ENCODE measurements at places on chromosomes 4 and X.

DNA sequence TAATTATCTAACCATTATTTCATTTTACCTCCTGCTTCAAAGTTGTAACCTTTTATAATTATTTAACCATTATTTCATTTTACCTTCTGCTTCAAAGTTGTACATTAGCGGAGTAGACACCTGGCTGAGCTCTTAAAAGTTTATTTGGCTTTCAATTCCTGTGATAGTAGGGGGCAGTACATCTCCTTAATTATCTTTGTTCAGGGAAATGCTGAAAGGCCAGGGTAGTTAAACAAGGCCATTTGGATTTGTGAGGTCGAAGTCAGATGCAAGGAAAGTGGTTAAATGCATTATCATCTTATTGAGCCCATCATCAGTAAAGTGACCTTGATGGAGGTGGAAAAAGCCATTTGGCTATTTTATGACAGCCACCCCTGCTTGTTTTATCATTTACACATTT, 210.6 kb downstream of the TENM3 start:
- no peak for DNase-seq

- DNase-seq = no peak
These were observed 7.3 kb downstream of the PGK1 start for GRCh38 chrX:78111140-78111931.

DNA sequence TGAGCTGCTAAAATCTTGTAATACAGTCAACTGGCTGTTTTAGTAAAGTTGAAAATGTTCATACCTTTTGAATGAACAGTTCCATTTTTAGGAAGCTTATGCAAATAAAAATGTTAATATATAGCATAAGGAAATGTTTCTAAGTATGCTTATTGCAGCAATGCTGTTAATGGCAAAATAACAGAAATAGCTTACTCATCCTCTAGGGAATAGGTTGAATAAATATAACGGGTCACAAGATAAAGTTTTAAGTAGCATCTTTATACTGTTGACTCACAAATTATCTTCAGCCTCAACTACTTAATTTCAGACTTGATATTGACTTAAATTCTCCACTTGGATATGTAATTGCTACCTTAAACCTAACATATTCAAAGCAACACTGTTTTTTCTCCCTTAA, 27.7 kb downstream of the HERC3 start:
- no peak for DNase-seq

DNA sequence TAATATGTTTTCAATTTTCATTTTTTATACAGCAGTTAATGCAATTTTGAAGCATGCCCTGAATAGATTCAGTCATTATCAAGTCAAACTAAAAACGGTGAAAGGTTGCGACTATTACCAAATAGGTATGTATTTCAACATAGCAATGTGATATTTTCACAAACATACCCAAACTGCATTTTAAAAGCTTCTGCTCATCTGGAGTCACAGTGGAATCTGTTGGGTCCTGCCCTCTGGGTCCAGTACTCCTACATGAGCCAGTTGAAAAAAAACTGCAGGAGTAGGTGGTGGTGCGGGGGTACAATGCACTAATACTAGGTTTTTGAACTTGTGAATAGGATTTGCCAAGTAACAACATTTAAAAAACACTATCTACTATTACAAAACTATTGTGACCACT, 938 bp downstream of the GPR34 start:
- DNase-seq = no peak

GRCh38 chrX:19602866-19603622, 87.7 kb upstream of the MAP3K15 start:
- no peak for DNase-seq

DNA sequence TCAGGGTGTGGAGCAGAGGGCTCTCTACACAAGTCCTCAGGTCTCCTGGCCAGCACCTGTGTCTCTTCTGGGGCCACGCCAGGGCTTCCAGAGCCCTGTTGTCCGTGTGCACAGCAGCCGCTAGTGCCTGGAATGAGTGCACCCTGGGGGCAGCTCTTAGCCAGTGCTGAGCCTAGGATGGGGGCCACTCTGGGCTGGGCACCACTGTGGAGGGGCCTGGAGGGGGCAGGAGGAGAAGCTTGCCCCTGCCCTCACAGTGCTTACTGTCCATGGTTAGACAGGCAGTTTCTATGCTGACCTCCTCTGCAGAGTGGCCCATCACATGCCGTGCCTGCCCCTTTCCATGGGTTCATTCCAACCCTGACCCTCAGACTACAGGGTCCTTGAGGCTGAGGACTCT, 42.7 kb upstream of the GRPEL1 start:
- no peak for DNase-seq

GRCh38 chr4:146469022-146469421, 52.7 kb downstream of the SLC10A7 start:
- no peak for DNase-seq

DNA sequence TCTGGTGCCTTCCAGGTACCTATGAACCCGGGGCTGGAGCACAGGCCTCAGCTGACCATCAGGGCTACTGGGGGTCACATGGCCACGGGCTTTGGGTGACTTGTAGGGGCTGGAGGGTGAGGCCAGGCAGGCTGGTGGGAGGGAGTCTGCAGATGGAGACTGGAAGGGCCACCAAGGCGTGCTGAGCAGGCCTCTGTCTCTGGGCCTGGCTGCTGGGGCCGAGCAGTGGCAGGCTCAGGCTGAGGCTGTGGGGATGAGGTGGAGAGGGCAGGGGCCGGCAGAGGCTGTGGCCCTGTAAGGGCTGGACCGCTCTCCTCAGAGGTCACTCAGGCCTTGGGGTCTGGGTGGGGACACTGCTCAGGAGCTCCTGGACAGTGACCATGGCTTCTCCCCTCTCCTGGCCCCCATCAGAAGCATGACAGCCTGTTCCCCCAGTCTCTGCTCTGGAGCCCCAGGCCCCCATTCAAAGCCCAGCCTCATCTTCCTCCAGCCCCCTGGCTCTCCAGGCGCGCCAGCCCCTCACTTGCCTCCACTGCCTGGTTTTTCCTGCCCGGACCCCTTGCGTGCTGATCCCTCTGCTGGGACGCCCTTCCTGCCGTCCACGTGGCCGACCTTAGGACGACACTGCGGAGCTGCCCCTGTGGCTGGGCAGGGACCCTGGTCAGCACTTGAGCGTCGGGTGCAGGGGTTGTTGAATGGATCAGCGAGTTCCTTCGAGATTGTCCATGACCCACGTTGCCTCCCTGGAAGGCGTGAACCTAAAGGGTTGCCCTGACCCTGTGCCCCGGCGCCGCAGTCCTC, 11.1 kb upstream of the NAT8L start:
- DNase-seq = no peak

DNA sequence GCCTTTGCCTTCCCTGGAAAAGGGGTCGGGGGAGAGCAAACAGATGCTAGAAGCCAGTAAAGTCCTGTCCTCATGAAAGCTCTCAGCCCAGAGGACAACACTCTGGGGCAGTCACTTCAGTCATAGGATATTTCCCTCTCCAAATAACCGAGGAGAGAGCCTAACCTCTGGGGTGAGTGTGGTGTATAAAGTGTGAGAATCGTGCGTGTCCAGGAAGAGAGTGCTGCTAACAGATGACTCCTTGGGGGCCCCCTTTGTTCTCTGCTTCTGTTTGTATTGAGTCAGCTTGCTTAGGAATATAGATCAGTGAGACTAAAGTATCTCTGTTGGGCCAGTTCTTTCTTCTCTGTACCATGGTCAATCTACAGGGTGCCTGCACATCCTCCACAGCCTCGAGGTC, 247.2 kb downstream of the PALLD start:
- no peak for DNase-seq

GRCh38 chr4:96677499-96677898, 837.6 kb downstream of the PDHA2 start:
- no peak for DNase-seq

DNA sequence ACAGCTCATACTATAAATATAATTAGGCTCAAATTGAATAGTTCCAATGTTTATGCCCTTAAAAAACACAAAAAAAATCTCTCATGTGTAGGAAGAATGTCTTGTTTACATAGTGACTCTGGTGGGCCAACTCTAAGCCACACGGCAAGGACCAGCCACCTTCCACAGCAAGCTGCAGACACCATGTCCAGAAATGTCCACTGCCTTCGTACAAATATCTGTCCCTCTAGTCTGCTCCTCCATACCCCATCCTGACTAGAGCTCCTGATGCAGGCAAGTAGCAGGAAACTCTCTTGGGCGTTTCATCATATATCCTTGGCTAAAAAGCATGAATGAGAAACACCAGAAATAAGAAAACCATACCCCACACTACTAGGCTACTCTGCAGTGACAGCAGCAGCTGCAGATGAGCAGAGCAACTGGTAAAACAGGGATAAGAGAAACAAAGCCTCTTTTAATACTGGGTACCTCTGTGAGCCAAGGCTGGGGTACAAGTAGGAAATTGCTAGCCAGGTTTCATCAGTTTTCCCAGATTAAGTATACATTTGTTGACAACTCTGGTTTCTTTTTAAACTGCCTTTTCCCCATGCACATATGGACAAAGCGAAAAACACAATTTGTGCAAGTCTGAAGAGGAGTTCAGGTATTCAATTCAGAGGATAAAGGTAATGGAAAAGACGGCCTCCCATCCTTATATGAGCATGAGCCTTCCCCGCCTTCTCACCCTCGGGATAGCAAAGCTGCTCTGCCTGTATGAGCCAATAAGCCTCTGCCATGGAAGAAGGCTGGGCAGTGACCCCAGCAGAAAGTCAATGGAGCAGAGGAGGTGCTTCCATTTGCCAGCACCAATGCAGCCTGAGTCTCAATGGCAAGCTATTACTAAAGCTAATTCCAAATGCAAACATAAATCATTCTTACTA, 245.4 kb downstream of the DCLK2 start:
- no peak for DNase-seq

DNA sequence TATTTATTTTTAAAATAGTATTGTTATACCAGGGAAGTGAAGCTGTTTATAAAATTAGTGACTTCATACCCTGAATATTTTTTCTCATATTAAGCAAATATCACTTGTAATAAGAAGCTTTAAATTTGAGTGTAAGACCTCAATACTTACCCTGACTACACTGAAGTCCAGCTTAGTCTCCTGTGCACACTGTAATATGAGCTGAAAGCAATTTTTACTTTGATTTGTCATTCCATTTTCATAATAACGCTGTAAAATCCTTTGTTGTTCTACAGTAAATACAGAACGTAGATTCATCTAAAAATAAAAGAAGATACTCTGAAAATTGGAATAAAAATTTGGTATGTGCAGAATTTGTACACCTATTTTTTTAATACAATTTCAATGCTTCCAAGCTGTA, 27.2 kb downstream of the HDX start:
- no peak for DNase-seq

GRCh38 chr4:151824656-151825055, 63.8 kb upstream of the GATB start:
- no peak for DNase-seq

DNA sequence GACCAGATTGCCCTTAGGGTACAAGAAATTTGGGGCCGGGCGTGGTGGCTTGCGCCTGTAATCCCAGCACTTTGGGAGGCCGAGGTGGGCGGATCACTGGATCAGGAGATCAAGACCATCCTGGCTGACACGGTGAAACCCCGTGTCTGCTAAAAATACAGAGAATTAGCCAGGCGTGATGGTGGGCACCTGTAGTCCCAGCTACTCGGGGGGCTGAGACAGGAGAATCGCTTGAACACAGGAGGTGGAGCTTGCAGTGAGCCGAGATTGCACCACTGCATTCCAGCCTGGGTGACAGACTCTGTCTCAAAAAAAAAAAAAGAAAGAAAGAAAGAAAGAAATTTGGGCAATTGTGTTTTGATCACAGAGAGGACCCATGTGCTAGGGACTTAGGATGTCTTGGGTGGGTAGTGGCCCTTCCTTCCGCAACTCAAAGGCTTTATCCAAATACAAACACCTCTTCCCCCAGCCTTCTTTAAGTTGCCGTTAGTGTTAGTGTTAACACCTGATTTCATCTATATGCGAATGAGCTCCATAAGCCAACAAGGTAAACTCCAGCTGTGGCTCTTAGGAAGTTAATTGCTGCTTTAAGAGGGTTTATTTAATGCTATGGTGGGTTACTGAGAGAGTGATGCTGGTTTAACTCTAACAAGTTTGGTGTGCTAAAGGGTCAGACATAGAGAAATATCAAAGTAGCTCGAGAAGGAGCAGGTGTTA, 8.6 kb upstream of the CCDC110 start:
- DNase-seq = no peak

DNA sequence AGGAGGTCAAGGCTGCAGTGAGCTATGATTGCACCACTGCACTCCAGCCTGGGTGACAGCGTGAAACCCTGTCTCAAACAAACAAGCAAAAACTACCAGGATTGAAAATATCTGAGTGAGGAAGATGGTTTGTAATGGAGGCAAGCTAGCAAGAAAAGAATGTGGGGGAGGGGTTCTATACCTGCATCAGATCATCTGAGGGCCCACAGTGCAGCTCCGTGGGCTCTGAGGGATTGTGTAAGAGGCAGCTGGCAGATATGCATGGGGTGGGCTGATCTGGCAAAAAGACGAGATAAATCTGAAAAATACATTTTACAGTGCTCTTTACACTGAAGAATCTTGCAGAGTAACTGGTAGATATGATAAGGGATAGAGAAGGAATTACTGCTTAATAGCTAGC, 28.9 kb upstream of the CHRNA9 start:
- DNase-seq = no peak

DNA sequence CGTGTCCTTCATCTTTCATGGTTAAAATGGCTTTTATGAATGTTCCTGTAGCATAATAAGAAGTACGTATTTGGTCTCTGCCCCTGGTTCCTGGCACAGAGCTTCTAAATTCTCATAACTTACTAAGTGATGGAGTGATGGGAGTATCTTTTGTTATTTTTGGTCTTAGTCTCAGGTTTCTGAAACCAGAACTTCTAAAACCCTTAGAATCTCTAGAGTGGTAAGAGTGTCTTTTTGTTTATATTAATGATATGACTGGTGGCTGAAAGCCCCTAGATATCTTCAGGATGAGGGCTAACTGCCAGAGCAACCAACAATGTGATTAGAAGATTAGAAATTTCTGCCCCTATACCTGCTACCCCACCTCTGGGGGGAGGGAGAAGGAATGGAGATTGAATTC, 45.8 kb upstream of the BBS12 start:
- no peak for DNase-seq

GRCh38 chr4:183971929-183972490, 66.9 kb downstream of the STOX2 start:
- DNase-seq = no peak

DNA sequence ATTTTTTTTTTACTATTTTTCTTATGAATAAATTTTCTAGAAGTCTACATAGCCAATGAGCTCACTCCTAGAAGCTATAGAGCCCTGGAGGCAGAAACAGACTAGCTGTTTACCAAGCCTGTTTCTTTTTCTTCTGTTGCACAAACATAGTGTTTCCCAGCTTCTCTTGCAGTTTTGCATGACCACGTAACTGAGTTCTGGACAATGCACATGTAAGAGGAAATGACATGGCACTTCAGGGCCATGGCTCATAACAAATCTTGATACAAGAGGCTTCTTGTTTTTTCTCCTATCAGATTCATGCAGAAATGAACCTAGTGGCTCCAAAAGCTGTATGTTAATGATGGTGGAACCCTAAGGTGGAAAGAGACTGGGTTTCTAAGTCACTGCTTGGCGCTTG, 127.4 kb downstream of the ZNF330 start:
- DNase-seq = no peak

DNA sequence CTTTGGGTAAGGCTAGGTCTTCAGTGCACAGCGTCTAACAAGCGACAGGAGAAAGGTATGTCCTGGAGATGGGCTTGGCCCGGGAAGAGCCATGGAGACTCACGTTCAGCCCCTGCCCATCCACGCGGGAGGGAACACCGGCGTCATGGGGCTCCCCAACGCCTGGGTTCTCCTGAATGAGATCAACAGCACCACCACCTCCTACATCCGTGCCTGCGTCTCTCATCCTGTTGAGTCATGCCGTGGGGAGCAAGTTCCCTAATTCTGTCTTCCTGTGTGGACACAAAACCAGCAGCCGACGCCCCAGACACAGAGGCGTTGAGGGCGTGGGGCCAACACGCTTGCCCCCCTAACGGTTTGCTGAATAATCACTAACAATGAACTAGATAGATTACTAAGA, 20.1 kb upstream of the IL3RA start:
- no peak for DNase-seq

All from SK-N-DZ (cell line).